ENCODE measurements at places on chromosomes 5 and 9. TPM values are rescaled to one million over a fixed set of nuclear protein-coding genes. Genes with fewer than 3 reads are reported as not detected.

Gene FGD3
- 7.1 TPM for total RNA-seq

DNA sequence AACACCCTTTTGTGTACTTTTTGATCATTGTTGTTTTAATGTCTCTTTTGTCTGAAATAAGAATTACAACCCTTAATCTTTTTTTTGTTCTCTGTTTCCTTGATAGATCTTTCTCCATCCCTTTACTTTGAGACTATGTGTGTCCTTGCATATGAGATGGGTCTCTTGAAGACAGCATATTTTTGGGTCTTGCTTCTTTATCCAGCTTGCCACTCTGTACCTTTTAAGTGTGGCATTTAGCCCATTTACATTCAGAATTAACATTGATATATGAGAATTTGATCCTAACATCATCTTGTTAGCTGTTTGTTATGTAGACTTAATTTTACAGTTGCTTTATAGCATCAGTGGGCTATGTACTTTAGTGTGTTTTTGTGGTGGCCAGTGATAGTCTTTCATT lies 382.5 kb downstream of the MED10 start:
- DNase-seq, result no peak

DNA sequence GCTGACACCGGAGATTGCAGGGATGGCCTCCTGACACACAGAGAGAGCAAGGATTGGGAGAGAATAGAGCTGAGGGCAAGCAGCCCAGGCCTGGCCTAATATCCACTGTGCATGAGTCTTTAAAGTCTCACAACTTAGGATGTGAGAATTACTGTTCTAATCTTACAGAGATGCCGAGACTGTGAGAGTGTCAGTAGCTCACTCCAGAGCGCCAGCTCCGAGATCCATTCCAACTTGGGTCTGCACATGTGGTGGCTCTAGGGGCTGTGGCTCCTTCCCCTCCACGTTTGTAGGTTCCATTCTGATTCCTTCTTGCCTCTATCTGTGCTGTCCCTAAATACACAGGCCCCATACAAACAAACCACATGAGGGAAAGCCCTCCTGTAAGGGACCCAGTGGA lies 304.6 kb downstream of the MLLT3 start:
- DNase-seq, result no peak

- DNase-seq, result peak; percentile 37
Measured at GRCh38 chr5:65809817-65810531, 88.0 kb downstream of the NLN start.

GRCh38 chr5:98173334-98173733 lies 600.1 kb upstream of the RGMB start:
- DNase-seq, result no peak

Gene TMEM252
- total RNA-seq, result not detected

DNA sequence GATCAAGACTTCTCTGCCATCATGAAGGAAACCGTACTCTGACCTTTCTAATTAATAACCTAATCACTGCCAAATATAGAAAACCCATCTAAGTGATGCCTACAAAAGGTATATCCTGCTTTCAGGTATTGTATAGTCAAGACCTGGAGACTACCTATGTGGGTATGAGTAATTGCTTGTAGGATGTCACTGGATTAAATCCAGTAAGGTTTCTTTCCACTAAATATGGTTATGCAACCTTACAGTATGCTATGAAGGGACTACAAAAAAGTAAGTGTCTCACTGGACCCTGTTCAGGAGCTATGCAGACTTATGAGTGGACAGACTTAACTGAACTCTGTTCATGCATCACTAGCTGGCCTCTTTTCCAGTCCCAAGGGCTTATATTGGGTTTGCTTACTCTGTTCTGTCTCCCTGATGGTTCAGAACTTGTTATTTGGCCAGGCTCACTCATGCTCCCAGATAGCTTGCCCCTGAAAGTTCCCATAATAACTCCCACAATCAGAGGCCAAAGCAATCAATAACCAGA lies 51.1 kb downstream of the PDE6A start:
- no peak for DNase-seq

Gene OR1Q1
- not detected for total RNA-seq

Gene TERT
- 0.21 TPM for total RNA-seq

Gene EMB
- 7.9 TPM for total RNA-seq

Gene SQSTM1
- 132 TPM for total RNA-seq

DNA sequence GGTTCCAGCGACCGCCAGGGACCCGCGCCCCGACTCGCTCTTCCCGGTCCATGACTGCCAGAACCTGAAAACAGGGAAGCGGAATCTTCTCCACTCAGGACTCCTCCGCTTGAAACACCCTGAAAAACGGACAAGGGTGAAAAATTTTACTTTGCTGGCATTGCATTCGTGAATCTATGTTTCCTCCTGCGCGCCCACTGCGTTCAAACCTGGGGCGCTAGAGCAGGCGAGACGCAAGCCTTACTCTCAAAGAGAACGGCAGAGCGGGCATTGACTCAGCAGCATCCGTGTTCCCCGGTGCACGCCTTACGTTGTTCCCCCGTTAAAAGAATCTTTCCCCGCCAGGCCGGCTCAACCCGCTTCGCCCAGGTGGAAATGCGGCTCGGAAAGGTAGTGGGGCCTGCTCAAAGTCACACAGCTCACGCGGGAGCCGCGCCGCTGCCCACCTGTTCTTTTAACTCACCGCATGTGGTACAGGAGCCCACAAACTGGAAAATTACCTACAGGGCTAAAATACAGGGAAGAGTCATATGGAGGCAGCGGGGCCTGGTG lies 999 bp upstream of the DRD1 start:
- DNase-seq, result no peak

Gene SLC12A2
- 108 TPM for total RNA-seq

Gene DMGDH
- total RNA-seq, result 1.8 TPM

Gene CDKN2B
- total RNA-seq, result 2.2 TPM

- no peak for DNase-seq
Measured at GRCh38 chr5:58076483-58077257, 383.2 kb downstream of the PLK2 start.

GRCh38 chr5:11385251-11385900 lies 518.9 kb downstream of the CTNND2 start:
- peak; percentile 13 for DNase-seq

Gene PCDHGA10
- total RNA-seq, result 6.1 TPM

- DNase-seq, result no peak
Measured at GRCh38 chr5:40093550-40093949, 586.2 kb upstream of the PTGER4 start.

GRCh38 chr5:141618030-141618803 lies 583 bp downstream of the DIAPH1 start:
- DNase-seq, result peak; percentile 43

GRCh38 chr5:169173372-169173771 lies 127.6 kb downstream of the SLIT3 start:
- no peak for DNase-seq

DNA sequence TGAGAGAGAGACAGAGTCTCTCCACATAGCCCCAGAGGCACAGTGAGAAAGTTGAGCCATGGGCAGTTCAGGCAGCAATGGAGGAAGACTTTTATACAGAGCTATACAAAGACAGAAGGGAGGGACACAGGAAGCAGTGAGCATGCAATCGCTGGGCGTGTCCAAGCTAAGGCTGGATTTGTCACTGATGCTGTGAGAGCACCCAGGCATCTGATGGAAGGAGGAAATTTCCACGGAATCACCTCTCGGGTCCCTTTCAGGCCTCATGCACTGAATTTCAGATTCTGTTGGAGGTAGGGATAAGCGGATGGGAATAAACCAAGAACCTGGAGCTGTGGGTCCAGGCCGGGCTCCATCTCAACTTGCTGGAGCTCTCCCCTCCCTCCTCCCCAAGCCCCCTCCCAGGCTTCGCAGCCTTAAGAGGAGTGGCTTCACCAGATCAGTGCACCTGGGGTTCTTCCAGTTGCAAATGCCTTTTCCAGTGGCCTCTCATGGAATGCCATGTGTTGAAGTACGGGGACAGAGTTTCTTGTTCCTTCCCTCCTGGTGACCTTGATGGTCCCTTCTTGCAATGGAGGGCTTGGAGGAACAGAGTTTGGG lies 114.8 kb upstream of the ALDH1B1 start:
- DNase-seq, result no peak

Gene LCN10
- not detected for total RNA-seq

Gene IFNB1
- not detected for total RNA-seq

Gene NUTM2G
- not detected for total RNA-seq

Gene MRPS30
- total RNA-seq, result 112 TPM

DNA sequence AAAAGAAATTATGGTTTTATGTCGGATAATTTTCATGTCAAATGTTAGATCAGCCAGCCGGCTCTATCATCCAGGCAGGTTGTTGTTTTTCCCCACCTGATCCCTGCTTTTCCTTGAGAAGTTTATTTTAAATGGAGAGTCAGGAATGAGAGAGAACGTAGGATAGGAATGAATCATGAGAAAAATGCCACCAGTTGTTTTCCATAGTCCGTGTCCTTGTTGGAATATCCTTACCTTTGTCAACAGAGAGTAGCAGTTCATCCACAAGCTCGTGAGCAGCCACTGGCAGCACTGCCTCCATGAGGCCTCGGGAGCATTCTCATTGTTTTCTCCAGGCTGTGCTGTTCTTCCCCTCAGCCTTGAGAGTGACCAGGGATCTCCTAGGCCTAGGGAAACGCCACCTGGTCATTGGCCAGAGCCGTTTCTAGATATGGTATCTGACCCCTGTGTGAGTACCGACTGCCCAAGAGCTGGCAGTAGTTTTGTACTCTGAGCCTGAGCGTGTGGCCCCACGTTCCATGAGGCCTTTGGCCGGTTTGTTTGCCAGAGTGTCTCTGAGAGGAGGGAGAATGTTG lies 293.3 kb downstream of the FANCC start:
- no peak for DNase-seq

- DNase-seq, result peak; percentile 8
Measured at GRCh38 chr9:90343366-90343765, 299.3 kb downstream of the DIRAS2 start.

DNA sequence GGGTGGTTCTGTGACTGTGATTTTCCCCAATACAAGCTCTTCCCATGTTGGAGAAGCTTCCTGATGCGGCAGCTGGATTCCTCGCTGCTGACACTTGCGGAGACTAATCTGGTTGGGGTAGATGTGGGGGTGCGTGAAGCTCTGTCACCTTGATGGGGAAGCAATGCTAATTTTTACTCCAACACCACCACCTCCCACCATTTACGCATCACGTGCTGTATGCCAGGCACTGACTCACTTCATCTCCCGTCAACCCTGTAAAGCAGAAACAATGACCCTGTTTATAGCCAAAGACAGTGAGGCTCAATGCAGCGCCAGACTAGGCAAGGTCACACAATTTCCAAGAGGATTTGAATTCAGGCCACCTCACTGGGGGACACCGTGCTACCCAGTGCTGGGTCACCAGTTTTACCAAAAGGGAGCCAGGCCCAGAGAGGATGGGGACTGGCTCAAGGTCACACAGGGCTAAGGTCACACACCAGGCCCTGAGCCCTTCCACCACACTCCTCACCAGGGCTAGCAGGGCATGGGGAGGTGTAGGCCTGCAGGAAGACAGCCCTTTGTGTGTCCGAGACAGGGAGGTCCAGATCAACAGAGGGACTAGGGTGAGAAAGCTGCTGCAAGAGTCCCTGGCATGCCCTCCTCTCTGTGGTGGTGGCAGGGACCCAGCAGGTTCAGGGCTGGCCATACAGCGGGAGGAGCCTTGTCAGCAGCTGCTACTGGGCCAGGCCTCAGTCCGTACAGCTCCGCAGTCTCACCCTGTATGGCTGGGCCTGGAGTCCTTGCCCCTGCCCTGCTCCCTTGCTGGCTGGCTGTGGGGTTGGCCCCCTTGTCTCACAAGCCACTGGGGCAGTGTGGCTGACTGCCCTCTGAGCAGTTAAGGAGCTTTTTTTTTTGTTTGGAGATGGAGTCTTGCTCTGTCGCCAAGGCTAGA lies 3.3 kb downstream of the STKLD1 start:
- DNase-seq, result no peak

Gene SLCO4C1
- 1.0 TPM for total RNA-seq

GRCh38 chr5:58849921-58850667 lies 267.2 kb downstream of the RAB3C start:
- peak; percentile 67 for DNase-seq

DNA sequence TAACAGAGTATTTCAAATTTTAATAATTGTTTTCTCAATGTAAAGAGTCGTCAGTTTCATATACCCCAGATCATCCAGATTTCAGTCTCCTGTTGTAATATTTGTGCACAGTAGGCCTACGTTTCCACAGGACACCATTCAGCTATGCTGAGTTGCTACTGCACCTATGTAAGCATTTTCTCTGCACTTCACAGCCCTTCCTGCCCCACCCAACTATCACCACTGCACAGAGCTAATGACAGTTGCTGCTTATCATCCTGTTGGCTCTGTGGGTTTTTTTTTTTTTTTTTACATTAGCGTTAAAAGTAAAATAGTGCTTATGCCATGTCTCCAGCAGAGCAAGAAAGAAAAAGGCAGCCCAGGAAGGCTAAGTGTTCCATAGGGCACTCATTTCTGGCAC lies 5.9 kb upstream of the PRKACG start:
- DNase-seq, result no peak

Gene OTP
- not detected for total RNA-seq

Gene MRPL36
- 28.7 TPM for total RNA-seq

- no peak for DNase-seq
Measured at GRCh38 chr9:133779081-133779480, 40.9 kb upstream of the SARDH start.

DNA sequence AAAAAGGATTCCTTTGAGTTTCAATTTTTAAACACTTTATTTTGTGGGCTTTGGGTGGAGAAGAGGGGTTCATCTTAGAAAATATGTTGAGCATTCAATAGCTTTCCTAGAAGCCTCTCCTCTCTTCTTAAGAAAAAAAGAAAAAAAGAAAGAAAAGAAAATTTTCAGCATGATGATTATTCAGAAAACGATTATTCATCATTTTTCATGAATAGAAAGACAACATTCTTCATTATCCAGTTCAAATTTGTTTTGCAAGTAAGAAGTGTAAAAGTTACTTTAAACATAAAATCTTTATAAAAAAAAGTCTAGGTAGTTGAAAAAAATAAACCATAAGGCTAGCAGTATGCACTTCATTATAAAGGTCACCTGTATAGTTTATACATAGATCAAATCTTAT lies 636.5 kb downstream of the IRX1 start:
- no peak for DNase-seq

GRCh38 chr5:124110942-124111341 lies 599.0 kb downstream of the CSNK1G3 start:
- DNase-seq, result no peak

Gene AFF4
- total RNA-seq, result 77.5 TPM

Gene OR1B1
- not detected for total RNA-seq

DNA sequence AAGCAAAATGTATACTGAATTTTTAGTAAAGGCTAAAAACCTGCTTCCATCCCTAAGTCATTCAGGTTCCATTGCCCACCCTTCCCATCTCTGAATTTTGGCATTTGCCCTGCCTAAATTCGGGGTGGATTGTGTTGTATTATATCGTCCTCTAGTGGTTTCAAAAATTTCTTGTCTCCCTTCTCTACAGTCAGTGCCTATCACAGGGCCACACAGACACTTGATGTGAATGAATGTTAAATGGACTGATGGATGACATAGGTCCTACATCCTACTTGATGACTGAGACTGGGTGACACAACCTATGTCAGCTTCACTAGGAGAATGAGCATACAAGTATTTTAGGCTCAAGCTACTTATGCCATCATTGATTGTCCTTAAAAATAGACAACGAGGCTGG lies 45.6 kb upstream of the SLC30A5 start:
- peak; percentile 13 for DNase-seq

GRCh38 chr5:40909264-40909663 lies at the start of gene C7:
Gene C7, plus strand, starts transcription at chr5:40909497. Its CDS starts 114 bp downstream, at chr5:40909611.
- peak; percentile 8 for DNase-seq

Gene LCN9
- not detected for total RNA-seq

- DNase-seq, result no peak
Measured at GRCh38 chr5:38832810-38833209, 13.0 kb upstream of the OSMR start.

Gene FOXD4L6
- not detected for total RNA-seq

Measured in tongue (tissue), 3 donors.